ENCODE measurements at places on chromosomes 7 and 10. TPM values are rescaled to one million over a fixed set of nuclear protein-coding genes. Genes with fewer than 3 reads are reported as not detected.

MYH16 gene
- 0.11 TPM for total RNA-seq

SLC26A3 gene
- not detected for total RNA-seq

HOXA6 gene
- 20.7 TPM for total RNA-seq

CFAP58 gene
- total RNA-seq = 0.35 TPM

CEP41 gene
- total RNA-seq = 25.9 TPM

DNA sequence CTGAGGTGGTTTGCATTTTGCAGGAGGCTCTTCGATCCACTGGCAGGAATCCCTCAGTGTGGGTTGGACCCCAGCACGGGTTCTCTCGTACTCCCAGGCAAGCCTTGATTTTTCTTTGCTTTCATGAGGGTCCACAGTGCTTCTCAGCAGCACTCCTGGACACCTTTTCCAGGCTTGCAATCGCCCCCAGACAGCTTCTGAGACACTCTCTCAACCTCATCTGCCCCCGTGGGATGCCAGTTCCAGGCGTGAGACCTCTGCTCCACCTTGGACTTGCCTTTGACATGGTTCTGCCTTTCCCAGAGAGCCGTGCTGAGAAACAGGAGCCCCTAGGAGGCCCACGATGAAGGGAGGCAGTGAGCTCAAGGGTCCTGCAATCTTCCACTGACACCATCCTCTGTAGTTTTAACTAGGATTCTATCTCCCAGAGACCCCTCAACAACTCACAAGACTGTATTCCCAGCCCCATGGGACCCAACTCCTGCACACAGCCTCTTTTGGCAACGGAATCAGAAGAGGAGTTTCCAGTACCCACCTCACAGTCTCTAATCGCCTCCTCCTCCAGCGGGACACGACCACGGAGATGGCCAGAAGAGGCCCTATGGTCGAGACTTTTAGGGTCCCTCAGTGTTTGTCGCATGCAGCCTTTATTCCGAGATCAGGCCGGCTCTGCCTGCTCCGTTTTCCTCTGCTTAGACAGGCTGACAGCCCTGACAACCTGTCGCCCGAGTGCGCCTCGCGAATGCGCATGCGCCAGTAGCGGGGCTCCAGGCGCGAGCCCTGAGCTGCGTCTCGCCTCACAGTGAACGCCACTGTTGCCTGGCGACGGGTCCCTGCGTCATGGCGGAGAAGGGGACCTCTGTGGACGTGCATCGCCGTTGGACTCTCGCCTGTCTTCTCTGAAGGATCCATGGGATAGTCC is 26.0 kb upstream of the ZNF273 start:
- DNase-seq = no peak

DNA sequence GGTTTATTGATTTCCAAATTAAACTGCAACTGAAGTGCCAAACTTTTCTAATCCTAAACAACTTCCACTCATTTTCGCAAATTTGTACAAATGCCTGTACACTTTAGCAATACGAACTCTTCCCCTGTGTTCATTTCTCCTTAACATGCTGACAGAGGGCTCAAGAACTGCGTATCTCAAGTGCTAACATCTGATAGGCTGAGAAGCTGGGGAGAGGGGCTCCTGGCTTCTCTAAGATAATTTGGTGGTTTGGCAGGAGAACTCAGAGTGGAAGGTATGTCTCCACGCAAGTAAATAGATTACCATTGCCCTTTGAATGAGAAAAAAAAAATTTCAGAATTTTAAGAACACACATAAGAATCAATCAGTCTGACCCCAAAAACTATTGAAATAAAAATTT is 53.3 kb upstream of the ANLN start:
- DNase-seq = no peak

DNA sequence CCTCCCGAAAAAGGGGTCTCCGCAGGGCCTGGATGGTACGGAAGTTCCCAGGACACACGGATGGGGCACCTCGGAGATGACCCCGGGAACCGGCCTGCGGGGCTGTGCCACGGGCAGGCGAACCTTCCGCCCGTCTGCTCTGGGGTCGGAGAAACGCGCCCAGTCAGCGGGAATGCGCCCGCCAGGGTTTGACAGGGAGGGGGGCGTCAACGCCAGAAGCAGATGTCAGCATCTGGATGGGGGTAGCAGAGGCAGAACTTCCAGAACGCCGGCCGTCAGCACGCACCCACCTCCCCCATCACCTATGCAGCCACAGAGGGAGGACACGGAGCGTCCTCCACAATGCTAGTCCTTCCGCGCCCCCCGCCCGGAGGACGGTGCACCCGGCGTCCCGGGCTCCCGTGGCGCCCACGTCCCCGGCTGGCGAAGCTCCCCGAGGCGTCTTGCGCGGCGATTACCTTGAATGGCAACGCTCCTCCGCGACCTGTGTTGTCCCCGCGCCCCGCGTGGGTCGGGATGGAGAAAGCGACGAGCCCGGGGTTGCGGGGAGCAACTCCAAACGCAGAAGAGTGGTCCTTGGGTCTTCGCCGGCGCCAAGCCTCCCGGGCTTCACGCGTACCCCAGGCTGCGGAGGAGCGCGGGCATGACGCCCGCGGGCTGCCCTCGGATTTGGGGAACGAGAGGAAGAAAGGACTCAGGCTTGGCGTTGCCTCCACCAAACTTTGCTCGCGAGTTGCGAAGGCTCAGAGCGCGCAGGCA is 561 bp downstream of the FGFR2 start:
- peak; percentile 8 for DNase-seq

GRCh38 chr7:46969303-46970130 is 612.4 kb downstream of the TNS3 start:
- DNase-seq = no peak

DNA sequence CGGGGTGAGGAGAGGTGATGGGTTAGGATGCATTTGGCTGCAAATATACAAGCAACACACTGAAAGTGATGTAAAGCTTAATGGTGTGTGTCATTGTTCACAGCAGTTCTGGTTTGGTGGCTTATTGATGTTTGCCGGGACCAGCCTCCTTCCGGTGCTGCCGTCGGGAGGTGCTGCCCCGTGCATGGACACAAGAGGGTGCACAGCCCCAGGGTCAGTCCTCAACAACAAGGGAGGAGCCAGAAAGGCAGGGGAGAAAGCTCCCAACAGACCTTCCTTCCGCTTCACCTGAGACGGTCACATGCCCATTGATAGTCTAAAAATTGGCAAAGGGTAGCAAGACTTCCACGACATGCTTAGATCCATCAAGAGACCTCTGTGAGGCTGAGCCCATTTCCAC is 9.5 kb downstream of the RNF32 start:
- DNase-seq = no peak

- DNase-seq = no peak
Observed at GRCh38 chr7:113338071-113338696, 219.8 kb upstream of the SMIM30 start.

GRCh38 chr10:34176351-34176750 is 638.7 kb downstream of the PARD3 start:
- no peak for DNase-seq

GRCh38 chr7:121831351-121831750 is 41.6 kb upstream of the PTPRZ1 start:
- DNase-seq = no peak

DNA sequence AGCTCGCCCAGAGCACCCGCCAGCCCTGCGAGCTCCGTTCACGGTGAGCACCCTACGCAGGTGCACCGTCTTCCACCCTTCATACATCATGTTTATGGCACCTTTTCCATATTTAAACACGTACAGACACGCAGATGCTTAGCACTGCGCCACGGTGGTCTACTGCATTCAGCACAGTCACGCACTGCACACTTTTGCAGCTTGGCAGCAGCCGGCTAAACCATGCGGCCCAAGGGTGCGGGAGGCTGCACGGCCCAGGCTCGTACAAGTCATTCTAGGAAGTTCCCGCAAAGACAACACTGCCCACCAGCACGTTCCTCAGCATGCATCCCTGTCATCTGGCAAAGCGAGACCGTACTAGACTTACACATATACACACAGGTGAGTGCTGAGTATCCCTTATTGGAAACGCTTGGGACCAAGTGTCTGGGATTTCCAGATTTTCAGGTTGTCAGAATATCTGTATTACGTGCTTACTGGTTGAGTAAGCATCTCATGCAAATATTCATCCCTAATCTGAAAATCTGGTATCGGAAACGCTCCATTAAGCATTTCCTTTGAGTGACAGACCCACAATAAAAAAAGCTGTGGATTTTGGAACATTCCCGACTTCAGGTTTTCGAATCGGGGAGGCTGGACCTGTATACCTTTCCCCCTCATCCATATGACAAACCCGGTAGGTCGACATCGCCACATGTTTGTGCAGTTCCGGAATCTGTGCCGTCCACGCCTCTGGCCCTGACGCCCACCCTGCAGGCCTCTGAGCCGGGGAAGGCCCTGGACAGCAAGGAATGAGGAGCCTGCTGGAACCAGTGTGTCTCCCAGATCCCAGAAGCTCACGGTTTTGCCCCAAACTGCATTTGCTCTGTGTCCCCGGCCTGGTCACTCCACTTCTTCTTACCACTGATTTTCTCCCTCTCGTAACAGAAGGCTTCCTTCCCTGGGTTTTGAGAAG is 222.2 kb downstream of the ELFN1 start:
- no peak for DNase-seq

- DNase-seq = no peak
Observed at GRCh38 chr7:27091105-27091504, 4.7 kb downstream of the HOXA1 start.

DNA sequence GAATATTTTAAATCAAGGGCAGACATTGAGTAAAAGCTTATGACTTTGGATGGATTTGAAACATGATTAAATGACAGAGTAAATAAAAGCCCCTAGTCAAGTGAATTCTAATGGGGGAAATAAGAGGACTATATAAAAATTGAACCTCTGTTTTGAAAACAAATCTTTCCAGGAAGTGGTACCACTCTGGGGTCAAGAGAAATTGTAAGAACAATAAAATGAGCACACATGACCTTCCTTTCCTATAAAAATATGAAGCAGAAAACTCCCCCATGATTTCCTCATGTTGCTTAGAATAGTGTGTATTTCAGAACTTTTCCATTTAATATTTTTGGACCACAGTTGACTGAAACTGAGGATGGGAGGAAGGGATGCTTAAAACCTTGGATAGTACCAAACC is 12.3 kb upstream of the CLDN12 start:
- peak; percentile 59 for DNase-seq

GRCh38 chr10:34726862-34727261 is 88.2 kb downstream of the PARD3 start:
- DNase-seq = no peak

DNA sequence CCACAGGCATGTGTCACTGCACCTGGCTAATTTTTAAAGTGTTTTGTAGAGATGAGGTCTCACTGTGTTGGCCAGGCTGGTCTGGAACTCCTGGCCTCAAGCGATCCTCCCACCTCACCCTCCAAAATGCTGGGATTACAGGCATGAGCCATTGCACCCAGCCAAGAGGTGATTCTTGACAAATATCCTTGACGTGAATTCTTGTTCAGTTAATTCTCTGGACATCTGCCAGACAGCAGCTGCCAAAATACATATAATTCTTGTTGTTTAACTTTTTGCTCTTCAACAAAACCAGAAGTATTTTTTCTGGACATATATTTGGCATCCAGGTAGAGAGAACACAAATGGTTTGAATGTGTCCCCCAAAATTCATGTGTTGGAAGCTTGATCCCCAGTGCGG is 3.2 kb downstream of the ACADSB start:
- DNase-seq = no peak

DNA sequence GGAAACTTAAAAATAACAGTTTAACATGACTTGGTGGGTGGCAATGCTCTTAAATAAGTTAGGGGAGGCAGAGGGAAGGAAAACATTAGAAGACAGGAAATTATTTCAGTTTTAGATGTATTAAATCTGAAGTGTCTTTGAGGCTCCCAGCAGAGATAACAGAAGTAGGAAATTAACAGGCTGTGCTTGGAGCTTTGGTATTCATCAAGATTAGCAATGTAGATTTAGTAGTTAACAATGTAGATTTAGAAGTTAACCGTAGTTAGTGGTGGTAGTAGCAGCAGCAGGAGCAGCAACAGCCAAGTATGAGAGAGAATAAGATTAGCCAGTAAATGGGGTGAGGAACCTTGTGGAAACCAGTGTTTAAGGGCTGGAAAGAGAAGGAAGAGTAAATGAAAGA is 48.7 kb upstream of the UBN2 start:
- no peak for DNase-seq

DNA sequence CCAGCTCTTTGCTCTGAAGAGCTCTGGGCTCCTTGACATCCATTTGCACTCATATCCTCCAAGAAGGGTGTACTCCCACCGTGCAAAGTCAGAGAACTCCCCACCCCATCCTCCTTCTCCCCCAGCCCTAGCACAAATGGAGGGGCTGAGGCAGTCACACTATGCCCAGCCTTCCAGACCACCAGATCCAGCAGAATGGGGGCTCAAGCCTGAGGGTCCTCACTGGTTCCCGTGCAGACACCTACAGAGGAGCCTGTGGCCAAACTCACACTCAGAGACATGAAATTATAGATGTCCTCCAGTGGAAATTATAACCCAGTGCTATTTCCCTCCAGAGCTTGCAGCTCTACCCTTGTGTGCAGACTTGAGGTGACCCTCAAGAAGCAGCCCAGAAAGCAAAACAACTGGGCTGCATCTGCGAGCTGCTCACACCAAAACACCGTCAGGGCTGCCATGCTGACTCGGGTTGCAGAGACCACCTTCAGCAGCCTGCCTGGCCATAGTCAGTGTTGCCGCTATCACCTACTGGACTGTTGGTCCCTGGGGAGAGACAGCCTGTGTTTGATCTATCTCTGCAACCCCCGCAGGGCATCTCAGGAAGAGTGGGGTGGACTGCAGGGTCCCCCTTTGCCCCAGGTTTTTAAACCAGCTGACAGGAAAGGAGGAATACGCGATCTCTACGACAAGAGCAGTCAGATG is 7.4 kb downstream of the ZNF488 start:
- no peak for DNase-seq

DNA sequence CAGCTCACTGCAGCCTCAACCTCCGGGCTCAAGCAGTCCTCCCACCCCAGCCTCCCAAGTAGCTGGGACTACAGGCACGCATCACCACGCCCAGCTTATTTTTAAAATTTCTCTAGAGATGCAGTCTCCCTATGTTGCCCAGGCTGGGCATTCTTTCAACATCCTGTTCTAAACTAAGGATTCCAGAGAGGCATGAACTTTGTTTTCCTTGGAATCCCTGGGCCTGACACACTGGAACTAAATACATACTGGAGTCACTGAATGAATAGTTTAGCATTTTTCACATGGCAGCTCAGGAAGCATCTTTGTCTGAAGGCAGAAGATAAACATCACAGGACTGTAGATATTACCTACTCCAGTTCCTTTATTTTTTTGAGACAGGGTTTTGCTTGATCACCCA is 108.7 kb downstream of the ITIH5 start:
- DNase-seq = no peak

DNA sequence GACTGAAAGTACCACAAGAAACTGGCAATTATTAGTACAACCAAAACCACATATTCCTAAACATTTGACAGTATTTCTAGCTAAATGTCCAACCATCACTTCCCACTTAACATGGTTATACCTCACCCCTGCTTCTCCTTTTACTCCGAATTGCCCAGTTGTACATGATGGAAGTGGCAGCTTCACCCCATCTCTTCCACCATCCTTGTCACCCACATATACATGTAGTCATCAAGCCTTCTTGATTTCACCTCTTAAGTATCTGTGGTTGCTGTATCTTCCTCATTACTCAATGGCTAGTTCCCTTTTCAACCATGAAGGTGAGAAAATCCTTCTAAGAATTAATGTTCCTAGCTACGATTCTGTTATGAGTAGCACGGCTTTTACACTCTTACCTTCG is 388.2 kb downstream of the CALN1 start:
- DNase-seq = no peak

GRCh38 chr10:44293842-44294241 is 91.1 kb downstream of the CXCL12 start:
- DNase-seq = no peak

- DNase-seq = no peak
Observed at GRCh38 chr10:108783897-108784296, 1139.4 kb downstream of the XPNPEP1 start.
